Mesothelial cell of epicardium (in vitro differentiated cells): ENCODE measurements at places on chromosomes 5 and 9.
A peak's percentile ranks its signal among the peaks of the same experiment; 100 is the strongest.

GRCh38 chr5:60597572-60598320, 102.2 kb downstream of the DEPDC1B start:
- DNase-seq: no peak

- DNase-seq: no peak
These were observed 41.8 kb upstream of the HRH2 start for GRCh38 chr5:175616083-175616482.

GRCh38 chr5:55140908-55141665, 18.9 kb upstream of the GPX8 start:
- no peak for DNase-seq

GRCh38 chr9:93505541-93506132, 52.3 kb upstream of the FAM120AOS start:
- DNase-seq: no peak

DNA sequence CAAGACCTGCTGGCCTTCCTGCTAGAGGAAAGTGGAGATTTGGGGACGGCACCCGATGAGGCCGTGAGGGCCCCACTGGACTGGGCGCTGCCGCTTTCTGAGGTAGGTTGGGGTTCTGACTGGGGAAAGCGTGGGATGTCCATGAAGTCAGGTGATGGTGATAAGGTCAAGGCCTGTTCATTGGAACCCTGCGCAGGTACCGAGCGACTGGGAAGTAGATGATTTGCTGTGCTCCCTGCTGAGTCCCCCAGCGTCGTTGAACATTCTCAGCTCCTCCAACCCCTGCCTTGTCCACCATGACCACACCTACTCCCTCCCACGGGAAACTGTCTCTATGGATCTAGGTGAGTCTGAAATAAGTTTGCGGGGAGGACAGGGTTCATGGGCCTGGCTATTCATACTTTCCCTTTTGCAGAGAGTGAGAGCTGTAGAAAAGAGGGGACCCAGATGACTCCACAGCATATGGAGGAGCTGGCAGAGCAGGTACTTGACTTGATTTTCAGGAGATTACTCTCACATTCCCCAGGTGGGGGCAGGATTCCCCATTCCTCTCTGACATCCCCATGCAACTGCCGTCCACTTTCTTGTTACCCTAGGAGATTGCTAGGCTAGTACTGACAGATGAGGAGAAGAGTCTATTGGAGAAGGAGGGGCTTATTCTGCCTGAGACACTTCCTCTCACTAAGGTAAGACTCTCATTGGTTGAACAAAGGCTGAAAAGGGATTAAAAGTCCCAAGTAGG, 505 bp downstream of the CREB3 start:
- DNase-seq: no peak

DNA sequence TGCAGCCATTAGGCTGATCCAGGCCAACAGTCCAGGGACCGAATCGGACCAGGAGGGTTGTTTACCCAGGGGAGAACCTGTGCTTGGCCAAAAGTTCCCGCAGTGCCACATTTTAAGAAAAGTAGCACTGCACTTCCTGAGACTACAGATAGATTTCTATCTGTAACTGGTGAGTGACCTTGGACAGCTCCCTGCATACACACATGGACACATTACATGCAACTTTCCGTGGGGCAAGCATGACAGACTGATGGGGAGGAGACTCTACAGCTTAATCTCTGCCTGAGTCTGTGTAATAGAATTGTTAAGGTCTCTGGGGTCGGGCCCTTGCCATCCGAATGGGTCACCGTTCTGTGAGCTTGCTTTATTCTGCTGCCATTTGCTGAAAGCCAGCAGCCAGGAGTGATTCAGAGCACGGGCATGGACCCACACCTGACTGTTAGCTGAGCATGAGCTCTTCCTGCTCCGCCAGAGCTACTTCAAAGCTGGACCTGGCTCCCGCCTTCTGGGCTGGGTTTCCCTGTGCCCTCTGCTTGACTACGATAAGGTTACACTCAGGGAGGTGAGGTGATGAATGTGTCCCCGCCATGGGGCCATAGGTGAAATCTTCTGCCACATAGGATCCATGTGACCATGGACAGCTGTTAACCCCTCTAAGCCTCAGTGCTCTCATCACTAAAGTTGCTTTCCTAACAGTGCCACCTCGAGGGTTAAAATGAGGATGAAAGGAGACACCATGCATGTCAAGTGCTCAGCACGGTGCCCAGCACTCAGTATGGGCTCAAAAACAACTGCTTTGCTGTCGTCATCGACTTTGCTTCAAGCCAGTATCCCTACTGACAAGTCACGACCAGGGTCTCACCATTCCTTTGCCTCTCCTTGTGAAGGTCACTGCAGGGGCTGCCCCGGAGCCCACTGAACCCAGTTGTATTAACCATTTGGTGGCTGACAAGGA, 200.0 kb downstream of the MELK start:
- no peak for DNase-seq

DNA sequence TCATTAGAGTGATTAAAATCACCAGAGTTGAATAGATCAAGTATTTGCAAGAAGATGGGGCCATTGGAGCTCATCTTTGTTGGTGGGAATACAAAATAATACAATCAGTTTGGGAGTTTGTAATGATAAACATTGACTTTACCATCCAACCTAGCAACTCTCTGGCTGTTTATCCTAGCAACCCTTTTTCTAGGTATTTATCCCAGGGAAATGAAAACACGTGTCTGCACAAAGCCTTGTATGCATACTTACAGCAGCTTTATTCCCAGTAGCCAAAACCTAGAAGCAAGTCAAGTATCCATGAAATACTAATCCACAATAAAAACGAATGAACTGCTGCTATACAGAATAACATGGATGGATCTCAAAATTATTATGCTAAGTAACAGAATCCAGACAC, 152.7 kb upstream of the DAB2 start:
- DNase-seq: no peak

- no peak for DNase-seq
These were observed 3.4 kb downstream of the SMIM3 start for GRCh38 chr5:150781706-150782614.

DNA sequence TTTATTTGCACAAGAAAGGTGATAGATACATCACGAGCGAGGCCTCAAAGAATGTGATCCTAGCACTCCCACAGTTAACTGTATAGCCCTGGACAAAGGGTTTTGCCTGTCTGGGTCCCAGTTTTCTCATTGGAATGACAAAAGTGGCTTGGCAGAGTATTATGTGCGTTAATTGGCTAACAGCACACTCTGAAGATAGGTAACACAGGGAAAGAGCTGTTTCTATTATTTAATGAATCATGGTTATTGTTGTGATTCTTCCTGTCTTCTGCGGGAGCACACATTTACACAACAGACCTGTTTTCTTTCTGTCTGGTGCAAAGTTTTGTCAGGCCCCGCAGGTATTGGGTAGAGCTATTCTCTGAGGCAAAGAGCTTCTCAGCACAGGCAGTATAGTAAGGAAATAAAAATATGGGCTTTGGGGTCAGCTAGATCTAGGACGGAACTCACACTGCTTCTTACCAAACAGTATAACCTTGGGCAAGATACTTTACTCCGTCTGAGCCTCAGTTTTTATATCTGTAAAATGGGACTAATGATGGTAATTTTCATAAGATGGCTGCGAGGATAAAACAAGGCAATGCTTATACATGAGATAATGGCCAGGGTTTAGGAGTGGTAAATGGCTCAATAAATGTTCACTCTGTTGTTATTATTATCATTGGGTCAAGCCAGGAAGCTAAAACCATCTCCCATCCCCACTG, 78.9 kb downstream of the PLAC8L1 start:
- no peak for DNase-seq

DNA sequence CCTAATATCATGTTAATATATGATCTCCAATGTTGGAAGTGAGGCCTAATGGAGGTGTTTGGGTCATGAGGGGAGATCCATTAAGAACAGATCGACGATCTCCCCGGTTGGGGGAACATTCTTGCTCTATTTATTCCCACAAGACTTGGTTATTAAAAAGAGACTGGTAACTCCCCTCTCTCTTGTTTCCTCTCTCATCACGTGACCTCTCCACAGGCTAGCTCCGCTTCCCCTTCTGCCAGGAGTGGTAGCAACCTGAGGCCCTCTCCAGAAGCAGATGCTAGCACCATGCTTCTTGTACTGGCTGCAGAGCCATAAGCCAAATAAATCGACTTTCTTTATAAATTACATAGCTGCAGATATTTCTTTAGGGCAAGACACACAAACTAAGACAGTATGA, 794.4 kb downstream of the MTRR start:
- no peak for DNase-seq

DNA sequence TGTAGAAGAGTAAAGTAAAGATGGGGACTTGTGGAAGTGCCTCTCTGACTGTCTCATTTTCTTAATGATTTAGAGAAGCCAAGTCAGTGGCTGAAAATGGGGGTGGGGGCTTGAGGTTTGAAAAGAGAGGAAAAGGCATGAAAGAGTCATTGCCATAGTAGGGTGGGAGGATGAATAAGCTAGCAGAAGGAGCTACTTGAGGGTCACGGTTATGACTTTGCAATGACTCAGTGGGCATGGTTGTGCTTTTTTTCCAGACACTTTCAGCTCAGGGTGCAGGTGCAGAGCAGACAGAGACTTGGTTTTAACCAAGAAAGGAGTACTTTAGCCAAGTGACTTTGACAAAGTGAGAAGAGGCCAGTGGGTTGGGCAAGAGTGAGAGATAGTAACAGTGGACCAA, 117.8 kb downstream of the PTTG1 start:
- DNase-seq: no peak

GRCh38 chr5:173925449-173926071, 37.4 kb downstream of the CPEB4 start:
- no peak for DNase-seq

GRCh38 chr5:169185626-169186025, 115.3 kb downstream of the SLIT3 start:
- DNase-seq: no peak

DNA sequence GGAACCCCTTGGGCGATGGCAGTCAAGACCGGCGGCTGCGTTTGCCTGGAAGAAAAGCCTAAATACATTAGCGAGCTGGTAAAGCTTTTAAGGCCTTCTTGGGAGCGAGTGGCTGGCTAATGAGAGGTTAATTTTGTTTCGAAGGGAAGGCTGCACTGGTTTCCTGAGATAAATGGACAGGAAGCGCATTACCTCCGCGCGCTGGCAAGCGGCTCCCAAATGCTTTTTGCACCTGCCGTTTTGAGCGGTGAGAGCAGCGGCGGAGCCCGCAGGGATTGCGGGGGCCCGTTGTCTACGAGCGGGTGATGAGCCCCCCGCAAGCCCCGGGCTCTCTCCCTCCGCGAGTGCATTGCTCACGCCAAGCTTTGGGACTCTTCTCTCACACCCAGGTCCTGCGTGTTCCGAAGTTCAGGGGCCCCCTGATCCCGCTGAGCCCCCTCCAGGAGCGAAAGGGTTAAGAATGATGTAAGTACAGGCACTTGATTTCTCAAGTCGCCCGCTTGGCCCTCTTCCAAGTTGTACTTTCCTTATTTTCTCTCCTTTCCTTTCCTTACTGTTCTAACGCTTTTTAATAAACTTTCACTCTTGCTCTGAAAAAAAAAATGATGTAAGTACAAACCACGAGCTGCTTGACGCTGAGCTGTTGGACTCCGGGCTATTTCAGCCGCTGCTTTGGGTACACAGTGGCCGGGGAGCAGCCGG, 3.1 kb upstream of the RGMB start:
- DNase-seq: peak; percentile 43

DNA sequence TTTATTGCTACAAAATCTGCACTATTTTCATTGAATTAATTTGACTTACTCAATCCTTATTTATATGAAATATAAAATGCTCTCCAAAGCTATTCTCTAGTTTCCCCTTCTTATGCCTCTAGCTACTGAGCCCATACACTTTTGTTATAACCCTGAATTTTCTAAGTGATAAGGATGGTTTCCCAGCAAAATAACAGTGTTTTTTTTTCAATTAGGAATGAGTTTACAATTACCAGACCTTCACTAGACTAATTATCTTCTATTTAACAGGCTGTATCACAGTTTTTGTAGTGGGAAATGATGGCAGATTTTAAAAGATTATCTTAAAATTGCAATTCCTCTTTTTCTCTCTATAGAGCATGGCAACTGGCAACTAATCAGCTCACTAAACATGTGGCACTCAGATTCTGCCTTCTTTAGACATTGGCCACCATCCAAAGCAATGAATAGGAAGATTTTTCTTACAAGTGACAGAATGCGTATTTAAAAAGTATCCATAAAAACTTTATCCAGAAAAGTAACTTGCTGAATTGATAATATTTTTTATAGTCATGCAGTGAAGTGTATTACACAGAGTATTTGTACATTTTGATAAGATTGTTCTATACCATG, 585.7 kb upstream of the ZNF608 start:
- DNase-seq: no peak

DNA sequence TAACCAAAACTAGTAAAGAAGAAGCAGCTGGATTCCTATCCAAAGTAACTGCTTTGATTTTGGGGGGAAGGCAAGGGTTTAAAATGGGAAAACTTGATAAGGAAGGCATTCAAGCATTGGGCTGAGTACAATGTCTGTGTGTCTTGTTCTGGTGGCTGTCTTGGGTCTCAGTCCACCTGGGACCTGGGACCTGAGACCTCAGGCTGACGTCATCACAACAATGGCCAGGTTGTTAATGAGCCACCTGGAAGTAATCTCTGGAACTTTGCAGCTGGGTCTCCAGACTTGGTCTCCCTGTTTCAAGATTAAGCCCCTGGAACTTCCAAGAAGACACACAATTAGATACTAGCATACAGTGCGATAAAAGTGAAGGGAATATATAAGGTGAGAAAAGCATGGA, 157.5 kb downstream of the PIK3R1 start:
- DNase-seq: no peak

DNA sequence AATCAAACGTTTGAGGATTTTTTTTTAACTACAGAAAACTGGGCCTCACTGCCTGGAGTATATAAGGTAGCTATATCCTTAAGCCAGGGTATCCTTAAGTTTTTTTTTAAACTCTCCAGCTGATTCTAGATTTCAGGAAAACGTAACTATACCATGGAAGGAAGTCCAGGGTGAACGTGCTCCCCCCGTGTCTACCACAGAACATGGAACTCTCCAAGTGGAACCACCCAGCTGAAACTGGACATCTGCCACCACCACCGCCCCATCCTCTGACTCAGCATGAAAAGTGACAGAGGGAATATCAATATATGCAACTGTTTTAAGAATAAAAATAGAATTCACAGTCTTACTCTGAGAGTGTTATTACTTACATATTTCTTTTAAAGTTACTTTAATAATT, 61.3 kb downstream of the DROSHA start:
- no peak for DNase-seq

GRCh38 chr5:154756009-154756867, 1.1 kb downstream of the LARP1 start:
- peak; percentile 57 for DNase-seq

GRCh38 chr5:170584450-170585058, 80.7 kb downstream of the KCNIP1 start:
- DNase-seq: no peak
